Kidney epithelial cell (primary cell): ENCODE measurements at places on chromosomes 2 and 18.

DNA sequence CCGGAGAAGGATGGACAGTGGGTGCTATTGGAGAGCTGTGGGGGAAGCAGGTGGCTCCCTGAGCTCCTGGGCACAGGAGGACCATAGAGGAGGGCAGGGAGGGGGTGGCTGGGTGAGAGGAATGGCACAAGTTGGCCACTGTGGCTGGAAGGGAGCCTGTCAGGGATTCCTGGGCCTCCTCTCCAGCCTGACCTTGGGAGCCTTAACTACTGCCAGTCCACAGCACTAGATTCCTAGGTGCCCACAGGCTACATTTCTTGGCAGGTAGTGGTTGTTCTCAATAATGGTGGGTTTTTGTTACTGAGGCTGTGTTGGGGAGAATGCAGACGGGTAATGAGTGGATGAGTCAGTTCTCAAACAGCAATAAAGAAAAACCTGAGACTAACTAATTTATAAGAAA, 26.0 kb downstream of the EFHD1 start:
- DNase-seq: no peak

- DNase-seq: no peak
Observed at GRCh38 chr2:217334561-217334960, 474.7 kb upstream of the TNP1 start.

- no peak for DNase-seq
Observed at GRCh38 chr2:1750933-1751766, 6.8 kb upstream of the PXDN start.

DNA sequence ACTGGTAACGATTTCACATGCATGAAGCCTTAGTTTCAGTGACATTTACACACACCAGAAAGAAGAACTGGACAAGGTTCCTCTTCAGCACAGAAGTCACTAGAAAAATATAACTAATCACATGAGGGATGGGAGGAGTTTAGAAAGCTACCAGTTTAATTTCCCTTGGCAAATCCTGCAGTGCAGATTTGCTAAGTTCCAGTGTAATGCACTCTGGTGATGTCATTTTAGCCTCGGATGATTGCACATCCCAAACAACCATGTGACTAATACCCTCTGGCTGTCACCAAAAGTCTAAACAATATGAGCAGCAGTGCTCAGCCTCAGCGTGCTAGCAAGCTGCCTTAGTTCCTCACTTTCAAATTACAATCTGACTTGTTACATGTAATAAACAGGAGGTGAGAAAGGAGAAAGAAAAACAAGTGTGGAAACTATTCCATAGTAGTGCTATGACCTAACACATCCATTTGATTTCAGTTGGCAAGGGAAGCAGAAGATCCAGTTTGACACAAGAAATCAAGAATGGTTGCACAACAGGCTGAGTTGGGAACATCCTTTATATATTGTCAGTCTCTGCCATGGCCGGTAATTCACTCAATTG, 35.3 kb upstream of the PPP1CB start:
- peak; percentile 98 for DNase-seq

GRCh38 chr2:127208313-127208712, 11.8 kb downstream of the CYP27C1 start:
- peak; percentile 26 for DNase-seq

GRCh38 chr2:624551-625347, 52.5 kb downstream of the TMEM18 start:
- DNase-seq: no peak

DNA sequence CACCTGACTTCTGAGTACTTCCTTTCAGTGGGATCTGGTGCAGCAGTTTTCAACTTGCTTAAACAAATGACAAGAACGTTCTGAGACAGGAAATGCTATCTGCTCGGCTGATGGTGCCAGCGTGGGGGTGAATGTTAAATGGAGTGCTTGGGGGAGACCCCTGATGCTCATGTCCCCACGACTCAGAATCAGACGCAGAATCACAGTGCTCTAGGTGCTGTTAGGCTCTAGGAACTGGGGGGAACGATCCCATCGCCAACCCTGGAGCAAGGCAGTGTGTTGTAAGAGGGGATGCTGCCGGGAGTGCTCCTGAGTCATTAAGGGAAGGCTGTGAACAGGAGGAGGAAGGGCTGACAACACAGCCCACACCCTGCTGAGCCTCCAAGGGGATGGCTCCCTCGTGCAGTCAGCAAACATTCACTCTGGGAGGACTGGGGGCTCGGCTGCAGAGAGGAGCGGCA, 34.1 kb upstream of the KCNF1 start:
- no peak for DNase-seq

DNA sequence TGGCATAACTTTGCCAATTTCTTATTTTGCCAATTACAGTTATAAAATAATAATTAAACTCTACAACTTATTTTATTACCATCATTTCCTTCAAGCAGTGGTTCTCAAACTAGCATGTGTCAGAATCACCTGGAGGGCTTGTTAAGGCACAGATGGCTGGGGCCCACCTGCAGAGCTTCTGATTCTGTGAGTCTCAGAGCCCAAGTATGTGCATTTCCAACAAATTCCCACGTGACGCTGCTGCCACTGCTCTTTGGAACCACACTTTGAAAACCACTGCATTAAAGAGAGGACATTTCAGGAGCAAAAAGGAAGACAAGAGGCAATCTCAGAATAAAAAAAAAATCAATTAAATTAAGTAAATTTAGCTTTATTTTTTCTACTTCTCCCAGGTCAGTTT, 94.0 kb upstream of the HNRNPA3 start:
- no peak for DNase-seq

GRCh38 chr2:11705063-11705462, 35.1 kb upstream of the NTSR2 start:
- DNase-seq: no peak

DNA sequence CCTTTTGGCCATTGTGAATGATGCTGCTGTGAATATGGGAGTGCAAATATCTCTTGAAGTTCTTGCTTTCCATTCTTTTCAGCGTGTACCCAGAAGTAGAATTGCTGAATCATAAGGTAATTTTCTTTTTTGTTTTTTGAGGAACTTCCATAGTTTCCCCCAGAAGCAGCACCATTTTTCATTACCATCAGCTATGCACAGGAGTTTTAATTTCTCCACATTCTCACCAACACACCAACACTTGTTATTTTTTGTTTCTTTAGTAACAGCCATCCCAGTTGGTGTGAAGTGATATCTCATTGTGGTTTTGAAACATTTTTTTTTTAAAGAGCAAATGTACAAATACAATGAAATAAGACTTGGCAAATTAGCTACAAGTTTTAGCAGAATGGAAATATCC, 21.3 kb downstream of the POU3F3 start:
- DNase-seq: no peak

GRCh38 chr2:88658326-88658725, 31.1 kb upstream of the EIF2AK3 start:
- no peak for DNase-seq

DNA sequence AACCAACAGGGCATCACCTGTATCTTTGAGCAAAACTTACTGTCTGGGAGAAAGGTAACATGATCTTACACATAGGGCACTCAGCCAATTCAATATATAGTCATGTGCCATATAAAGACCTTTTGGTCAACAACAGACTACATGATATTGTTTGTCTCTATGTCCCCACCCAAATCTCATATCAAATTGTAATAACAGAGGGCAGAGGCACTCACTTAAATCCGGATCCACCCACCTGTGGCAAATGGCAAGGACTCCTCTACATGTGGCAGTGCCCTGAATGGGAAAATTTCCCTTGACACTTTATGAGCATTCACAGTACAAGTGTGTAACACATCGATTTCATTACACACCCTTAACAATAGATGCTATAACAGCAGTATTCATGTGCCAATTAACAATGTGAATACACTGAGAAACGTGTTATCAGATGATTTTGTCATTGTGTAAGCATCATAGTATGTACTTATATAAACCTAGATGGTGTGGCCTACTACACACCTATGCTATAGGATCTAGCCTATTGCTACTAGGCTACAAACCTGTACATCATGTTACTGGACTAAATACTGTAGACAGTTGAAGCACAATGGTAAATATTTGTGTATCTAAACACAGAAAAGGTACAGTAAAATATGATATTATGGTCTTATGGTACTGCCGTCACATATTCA, 64.2 kb downstream of the STRADB start:
- DNase-seq: no peak

- no peak for DNase-seq
Observed at GRCh38 chr2:160061944-160062291, 497 bp downstream of the PLA2R1 start.

DNA sequence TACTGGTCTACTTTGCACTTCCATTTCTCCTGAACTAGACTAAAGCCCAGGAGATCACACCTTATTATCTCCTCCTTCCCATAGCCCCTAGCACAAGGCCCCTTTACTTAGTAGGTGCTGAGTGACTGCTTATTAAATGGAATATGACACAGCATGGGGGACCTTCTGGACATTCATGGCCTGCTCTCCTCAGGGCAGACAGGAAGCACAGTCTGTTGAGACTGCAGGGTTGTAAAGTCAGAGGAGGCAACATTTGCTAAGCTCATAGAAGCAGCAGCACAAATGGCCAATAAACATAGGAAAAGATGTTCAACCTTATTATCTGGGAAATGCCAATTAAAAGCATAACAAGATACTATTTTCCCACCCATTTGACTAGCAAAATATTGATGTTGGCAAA, 75.3 kb downstream of the DNMT3A start:
- no peak for DNase-seq

DNA sequence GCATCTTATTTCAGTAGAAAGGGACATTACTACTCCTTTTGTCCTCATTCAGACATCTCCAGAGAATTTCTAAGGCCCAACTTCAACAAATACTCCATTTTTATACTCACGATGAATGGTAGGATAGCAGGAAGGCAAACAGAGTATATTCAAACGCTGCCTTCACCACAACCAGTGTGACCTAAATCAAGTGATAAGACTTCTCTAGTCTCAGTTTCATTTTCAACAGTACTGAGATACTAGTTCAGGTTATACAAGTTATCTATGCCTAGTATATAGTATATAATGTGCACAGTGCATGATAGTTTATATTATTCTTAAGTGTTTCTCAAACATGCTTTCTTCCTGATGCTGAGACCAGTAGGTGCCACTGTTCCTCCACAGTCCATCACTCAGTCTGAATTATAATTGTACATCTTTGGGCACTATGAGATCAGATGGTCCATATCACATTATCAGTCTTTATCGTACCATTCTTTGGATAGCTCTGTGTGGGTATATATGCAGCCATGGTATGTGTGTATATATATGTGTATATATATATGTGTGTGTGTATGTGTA, 66.3 kb upstream of the RPE start:
- no peak for DNase-seq

- DNase-seq: no peak
Observed at GRCh38 chr2:23926290-23926749, 603 bp downstream of the ATAD2B start.

- no peak for DNase-seq
Observed at GRCh38 chr2:148888986-148889385, 14.0 kb downstream of the KIF5C start.

GRCh38 chr2:241272303-241273209, 42.9 kb downstream of the HDLBP start:
- no peak for DNase-seq

- DNase-seq: no peak
Observed at GRCh38 chr2:43429369-43429768, 166.5 kb downstream of the THADA start.

GRCh38 chr18:48521723-48522122, 17.1 kb upstream of the CTIF start:
- no peak for DNase-seq
